Activated CD4-positive, alpha-beta T cell treated with anti-CD3 and anti-CD28 coated beads, Interleukin-2, amount 50 U/mL, for 24 hours (primary cell): ENCODE measurements at places on chromosomes 4 and X.

- DNase-seq: no peak
Observed at GRCh38 chrX:70088751-70089150, 26.5 kb downstream of the OTUD6A start.

DNA sequence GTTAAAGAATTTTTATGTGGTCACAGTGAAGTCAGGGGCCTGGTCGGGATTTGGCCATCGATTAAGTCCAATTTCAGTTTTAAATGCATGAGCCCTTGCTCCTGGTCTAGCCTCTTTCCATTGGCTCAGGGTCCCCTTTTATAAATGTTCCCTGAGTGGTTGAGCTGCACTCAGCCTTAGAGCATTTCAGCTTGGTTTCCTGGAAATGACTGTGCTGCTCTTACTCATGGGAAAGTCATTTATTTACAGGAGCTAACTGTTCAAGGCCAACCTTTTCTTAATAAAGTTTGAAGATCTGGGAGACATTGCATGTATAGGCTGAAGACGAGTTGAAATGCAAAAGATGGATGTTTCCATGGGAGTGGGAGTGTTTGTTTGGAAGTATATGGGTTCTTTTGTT is 98.8 kb upstream of the CLNK start:
- no peak for DNase-seq

DNA sequence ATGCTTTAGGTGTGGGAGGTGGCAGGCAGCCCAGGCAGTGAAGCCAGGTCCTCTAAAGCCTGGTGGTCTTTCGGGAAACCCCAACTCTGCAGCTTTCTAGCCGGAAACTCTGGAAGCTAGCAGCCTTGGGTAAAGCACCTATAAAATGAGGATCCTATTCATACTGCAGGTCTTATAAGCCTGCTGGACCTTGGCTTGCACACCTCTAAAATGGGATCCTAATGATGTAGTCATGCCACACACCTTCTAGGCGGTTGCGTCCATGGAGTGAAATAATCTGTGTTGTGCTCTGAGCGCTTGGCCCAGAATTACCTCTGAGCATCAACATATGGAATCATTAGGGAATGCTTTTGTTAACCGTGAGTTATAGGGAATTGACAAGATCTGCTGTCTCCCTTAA is 36.0 kb upstream of the STS start:
- DNase-seq: no peak

DNA sequence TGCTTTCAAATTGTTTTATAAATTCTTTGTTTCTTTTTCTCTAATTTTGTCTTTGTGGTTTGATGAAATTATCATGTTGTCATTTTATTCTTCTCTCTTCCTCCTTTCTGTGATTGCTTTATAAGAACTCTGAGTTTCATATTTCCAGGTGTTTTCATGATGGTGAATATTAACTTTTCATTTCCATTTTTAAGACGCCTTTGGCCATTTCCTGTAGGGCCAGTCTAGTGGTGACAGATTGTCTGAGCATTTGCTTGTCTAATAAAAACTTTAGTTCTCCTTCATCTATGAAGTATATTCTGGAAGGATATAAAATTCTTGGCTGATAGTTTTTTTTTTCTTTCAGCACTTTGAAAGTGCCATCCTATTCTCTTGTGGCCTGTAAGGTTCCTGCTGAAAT is 128.1 kb downstream of the FAM13A start:
- DNase-seq: no peak

GRCh38 chrX:44036336-44036735 is 63.1 kb upstream of the NDP start:
- DNase-seq: no peak

GRCh38 chr4:11328401-11328800 is 100.3 kb downstream of the HS3ST1 start:
- no peak for DNase-seq

DNA sequence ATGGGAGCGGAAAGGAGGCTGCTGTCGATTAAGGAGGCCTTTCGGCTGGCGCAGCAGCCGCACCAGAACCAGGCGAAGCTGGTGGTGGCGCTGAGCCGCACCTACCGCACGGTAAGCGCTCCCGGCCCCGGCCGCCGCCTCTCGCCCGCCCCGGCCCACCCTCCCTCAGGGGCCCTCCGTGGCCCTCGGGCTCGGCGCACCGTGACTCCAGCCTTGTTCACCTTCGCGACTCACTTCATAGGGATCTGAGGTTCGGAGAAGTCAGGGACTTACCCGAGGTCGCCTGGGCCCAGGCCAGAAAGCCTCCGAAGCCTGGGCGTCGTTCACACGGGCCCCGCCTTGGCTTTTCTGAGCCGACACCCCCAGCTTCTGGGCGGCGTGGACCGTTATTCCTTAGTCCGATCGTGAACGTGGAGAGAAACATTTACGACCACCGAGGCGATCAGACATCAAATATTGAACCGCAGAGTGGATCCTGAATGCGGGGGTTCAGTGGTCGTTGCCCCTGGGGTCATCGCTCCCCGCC is 362 bp downstream of the NCAPG start:
- no peak for DNase-seq

GRCh38 chr4:10161146-10161545 is 44.5 kb upstream of the WDR1 start:
- DNase-seq: no peak

DNA sequence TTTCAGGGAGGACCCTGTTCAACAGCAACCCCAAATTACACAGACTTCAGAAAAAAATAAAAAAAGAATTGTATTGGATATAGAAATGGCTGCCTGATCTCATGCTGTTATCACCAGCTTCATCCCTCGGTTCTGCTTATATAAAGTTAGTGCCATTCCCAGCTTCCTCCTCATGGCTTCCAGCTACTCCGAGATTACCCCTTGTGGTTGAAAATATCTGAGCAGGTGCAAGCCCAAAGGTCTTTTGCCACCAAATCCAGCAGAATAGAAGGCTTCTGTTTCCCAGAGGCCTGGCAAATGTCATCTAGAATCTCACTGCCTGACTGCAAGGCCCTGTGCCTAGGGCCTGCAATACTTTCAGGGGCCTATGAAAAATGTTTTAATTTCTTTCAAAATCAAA is 13.8 kb upstream of the HPGDS start:
- no peak for DNase-seq
